CD4-positive, alpha-beta T cell treated with Interleukin-6 at 100 ng/mL for 8 hours (primary cell): ENCODE measurements at places on chromosomes 11 and 22.

GRCh38 chr11:122780296-122780949 is 57.9 kb upstream of the CRTAM start:
- DNase-seq = no peak

DNA sequence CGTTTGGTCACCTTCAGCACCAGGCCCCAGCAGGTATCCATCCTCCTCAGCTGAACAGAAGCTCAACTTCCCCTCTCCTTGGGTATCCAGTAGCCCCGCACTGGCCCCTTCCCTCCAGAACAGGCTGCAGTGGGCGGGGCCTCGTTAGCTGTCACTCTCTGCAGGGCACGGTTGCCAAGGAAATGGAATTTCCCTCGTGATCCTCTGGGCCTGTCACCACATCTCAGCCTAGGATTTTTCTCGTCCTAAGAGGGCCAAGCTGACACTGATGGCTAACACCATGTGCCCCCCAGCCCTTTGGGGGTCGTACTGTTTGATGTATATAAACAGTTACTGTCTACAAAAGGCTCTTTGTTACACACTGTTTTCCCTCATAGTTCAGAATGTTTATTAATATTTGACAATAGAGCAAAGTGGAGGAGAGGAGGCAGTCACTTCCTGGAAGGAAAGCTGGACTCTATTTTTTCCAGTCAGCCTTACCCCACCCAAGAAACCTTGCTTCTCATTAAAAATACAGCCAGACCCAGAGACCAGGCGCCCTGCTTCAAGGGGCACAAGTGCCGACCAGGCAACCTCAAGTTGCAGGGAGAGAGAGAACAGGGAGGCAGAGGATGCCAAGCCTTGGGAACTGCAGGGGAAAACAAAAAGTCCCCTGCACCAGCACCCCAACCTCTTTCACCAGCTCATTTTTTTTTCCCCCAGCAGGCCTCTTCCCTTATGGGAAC is 44.5 kb downstream of the FEZ1 start:
- DNase-seq = no peak

DNA sequence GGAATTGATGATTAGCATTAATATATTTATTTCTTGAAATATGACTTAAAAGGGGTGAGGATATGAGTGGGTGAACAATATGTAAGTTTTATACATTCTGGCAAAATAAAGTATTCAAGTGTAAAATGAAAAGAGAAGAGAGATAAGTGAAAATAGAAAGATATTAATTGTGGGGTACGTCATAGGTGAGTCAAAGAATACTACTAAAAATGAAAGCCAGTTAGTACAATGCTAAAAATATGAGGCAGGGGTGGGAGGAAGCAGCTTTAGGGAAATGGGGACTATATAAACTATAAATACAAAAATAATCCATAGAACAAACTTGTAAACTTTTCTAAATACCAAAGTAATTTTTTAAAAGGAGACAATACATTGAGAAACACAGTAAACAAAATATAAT is 661.4 kb downstream of the CNTN5 start:
- no peak for DNase-seq

GRCh38 chr11:72760539-72761405 is 8.6 kb upstream of the ARAP1 start:
- DNase-seq = no peak

GRCh38 chr11:130162733-130163132 is 3.2 kb downstream of the ST14 start:
- DNase-seq = no peak

- no peak for DNase-seq
These were observed 91.3 kb downstream of the CDKN1C start for GRCh38 chr11:2794046-2794967.
